ENCODE measurements at places on chromosomes 4 and X.
A peak's percentile ranks its signal among the peaks of the same experiment; 100 is the strongest.

GRCh38 chr4:56626963-56627362, 54.1 kb downstream of the HOPX start:
- peak; percentile 8 for DNase-seq

GRCh38 chr4:168835880-168836454, 174.1 kb downstream of the CBR4 start:
- DNase-seq: no peak

- DNase-seq: no peak
These were observed 59.8 kb upstream of the MAML3 start for GRCh38 chr4:140213749-140214148.

GRCh38 chrX:105882581-105883275, 60.4 kb downstream of the NRK start:
- no peak for DNase-seq

Measured in CD4-positive, alpha-beta T cell treated with Interleukin-6 at 100 ng/mL for 8 hours (primary cell).